D721Med (cell line): ENCODE measurements at places on chromosomes 12 and 14.

GRCh38 chr12:106187155-106187789 is 48.5 kb upstream of the NUAK1 start:
- no peak for DNase-seq

GRCh38 chr12:62006076-62006732 is 254.0 kb upstream of the USP15 start:
- no peak for DNase-seq

- no peak for DNase-seq
These were observed 150.1 kb downstream of the CAPZA3 start for GRCh38 chr12:18888047-18888446.

GRCh38 chr12:26179826-26180225 is 15.5 kb upstream of the SSPN start:
- no peak for DNase-seq

DNA sequence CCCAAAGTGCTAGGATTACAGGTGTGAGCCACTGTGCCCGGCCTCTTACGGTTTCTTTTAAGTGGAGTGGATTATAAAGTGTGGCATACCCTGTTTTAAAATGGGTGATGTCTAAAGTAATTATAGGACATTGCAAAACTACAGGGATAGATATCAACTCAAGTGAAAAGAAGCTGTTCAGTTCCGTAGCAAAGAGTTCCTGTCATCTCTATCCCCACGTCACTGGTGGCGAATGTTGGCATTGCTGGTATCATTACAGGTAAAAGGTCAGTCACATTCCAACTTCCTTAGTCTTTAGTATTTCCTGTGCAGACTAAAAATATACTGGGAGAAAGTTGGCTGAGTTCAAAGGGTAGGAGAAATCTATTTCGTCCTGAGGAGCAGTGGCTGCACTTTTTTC is 95.6 kb upstream of the SLC38A2 start:
- DNase-seq: no peak

DNA sequence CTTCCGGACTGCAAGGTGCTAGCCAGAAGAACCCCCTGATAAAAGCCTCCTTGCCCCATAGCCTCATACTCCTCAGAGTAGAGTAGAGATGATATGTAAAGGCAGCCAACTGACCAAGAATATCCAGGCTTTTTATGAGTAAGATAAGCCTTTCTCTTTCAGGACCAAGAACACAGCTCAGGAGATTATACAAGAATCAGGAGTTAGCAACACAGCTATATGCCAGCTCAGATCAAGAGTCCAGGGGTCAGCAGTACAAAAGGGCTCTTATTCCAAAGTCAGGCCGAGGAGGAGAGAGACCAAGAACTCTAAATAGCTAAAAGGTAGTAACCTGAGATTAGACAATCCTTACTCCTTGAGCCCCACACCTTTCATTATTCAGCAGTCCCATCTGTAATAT is 135.3 kb downstream of the BTG1 start:
- no peak for DNase-seq

GRCh38 chr14:72883961-72884360 is 9.9 kb downstream of the DPF3 start:
- DNase-seq: no peak

DNA sequence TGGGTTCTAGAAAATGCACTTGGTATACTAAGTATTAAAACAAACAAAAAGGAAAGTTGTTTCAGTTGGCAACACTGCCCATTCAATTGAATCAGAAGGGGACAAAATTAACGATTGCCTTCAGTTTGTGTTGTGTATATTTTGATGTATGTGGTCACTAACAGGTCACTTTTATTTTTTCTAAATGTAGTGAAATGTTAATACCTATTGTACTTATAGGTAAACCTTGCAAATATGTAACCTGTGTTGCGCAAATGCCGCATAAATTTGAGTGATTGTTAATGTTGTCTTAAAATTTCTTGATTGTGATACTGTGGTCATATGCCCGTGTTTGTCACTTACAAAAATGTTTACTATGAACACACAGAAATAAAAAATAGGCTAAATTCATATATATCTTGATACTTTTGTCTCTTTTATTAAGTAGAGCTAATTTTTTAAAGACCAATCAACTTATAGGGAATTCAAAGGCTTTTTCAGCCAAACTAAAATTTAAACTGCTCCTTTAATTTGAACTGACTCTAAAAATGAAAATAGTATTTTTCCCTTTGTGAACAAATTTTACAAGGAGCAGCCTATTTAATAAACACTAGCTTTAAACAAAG is 2.8 kb downstream of the FOXG1 start:
- no peak for DNase-seq

- no peak for DNase-seq
These were observed 59.8 kb downstream of the HECTD4 start for GRCh38 chr12:112322441-112322840.

- DNase-seq: no peak
These were observed 13.4 kb downstream of the ASB2 start for GRCh38 chr14:93962701-93963601.

GRCh38 chr12:116318576-116319232 is 41.2 kb upstream of the MED13L start:
- no peak for DNase-seq

- no peak for DNase-seq
These were observed 9.6 kb upstream of the SNAPC1 start for GRCh38 chr14:61752626-61753025.

- no peak for DNase-seq
These were observed 40.2 kb downstream of the TAOK3 start for GRCh38 chr12:118332511-118332910.

DNA sequence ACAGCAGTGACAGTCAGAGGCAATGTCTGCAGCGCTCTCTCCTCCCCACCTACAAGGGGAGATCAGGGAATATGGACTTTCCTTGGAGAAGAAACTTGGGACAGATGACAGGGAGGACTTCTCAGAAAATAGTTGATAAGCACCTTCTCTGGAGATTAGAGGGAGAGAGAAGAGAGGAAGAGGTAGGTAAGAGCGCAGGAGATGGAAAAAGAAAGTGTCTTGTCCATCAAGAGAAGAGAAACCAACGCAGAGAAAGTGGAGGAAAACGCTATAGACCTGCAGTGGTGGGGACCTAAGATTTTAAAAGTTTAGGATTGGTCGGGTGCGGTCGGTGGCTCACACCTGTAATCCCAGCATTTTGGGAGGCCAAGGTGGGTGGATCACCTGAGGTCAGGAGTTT is 15.5 kb upstream of the SMUG1 start:
- DNase-seq: no peak

DNA sequence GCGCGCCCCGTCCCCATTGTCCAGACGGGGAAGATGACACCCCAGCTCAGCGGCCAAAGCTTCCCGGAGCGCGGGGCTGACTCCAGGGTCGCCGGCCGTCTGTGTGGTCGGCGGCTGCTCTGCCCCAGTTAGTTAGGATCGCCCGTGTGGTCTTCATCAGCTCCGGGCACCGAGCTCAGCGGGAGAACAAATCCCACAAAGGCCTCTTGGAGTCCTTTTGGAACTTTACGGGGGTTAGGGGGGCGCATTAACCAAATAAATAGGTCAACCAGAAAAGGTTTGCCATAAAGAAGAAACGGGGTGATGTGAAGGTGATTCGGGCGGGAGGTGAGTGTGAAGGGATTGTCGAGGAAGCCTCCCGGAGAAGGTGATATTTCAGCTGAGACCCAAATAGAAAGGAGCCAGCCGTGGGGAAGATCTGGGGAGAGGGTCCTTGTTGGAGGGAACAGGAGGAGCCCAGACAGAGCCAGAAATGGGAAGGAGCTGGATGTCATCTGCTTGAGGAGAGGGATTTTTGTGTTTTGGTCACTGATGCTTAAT is 697 bp downstream of the ATP6V0A2 start:
- no peak for DNase-seq

DNA sequence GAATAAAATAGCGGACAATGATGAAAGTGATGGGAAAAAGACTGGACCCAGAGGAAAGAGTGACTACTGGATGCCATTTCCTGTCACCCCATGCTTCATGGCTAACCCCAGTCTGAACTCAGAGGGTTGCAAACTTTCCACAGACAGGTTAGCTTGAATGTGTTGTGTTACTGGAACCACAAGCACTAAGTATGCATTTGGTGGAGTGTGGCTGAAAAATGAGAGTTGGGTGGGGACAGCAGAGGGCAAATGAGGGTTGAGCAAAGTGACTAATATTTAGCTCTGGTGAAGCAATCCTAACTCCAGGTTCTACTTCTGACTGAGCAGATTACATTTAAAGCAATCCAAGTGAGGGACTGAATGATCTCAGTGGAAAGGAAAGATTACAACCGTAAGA is 1.6 kb downstream of the SLC16A7 start:
- DNase-seq: no peak

- no peak for DNase-seq
These were observed 45.3 kb downstream of the PRMT8 start for GRCh38 chr12:3536096-3536875.

GRCh38 chr14:64463873-64464272 is 1.4 kb upstream of the AKAP5 start:
- no peak for DNase-seq

- DNase-seq: no peak
These were observed 56.3 kb downstream of the FGD4 start for GRCh38 chr12:32455607-32456071.
